ENCODE measurements at places on chromosomes 16 and 17. TPM values are rescaled to one million over a fixed set of nuclear protein-coding genes. Genes with fewer than 3 reads are reported as not detected.

Gene GLYR1
- total RNA-seq: 93.1 TPM

Gene MYH3
- 3.6 TPM for total RNA-seq

Gene TK1
- 93.1 TPM for total RNA-seq

Gene AANAT
- total RNA-seq: not detected

Gene CXCL16
- 3.0 TPM for total RNA-seq

Gene TMC7
- total RNA-seq: not detected

Gene CYBA
- total RNA-seq: 505 TPM

Gene KRTAP4-6
- total RNA-seq: not detected

Gene ADCY7
- 177 TPM for total RNA-seq

Gene ITGB4
- 1.0 TPM for total RNA-seq

Gene TMEM219
- total RNA-seq: 67.8 TPM

Gene CDT1
- 135 TPM for total RNA-seq

Gene PSMD12
- 40.5 TPM for total RNA-seq

Gene TAT
- total RNA-seq: not detected

Gene DBNDD1
- total RNA-seq: 1.2 TPM

Gene GAS7
- 2.7 TPM for total RNA-seq

Measured in activated naive CD8-positive, alpha-beta T cell treated with anti-CD3 and anti-CD28 coated beads, Interleukin-2, amount 10 ng/mL, durations not matched to agents 7 days and 5 days (primary cell).